Motor neuron (in vitro differentiated cells): ENCODE measurements at places on chromosomes 13 and 19.

DNA sequence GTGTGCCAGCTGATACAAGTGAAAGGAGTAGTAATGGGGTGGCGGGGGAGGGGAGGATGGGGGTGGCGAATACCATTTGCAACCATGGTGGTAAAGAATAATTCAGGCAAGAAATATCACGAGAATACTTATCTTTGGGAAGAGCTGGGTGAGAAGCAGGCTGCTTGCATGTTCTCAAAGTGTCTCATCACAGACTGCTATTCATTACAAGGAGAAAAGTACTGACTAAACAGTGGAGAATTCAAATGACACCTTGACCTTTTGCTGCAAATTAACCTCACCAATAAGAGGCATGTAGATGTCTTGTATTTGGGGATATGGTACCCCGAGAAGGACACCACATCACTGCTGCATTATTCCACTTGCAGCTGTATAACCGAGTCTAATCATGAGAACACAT, 585.7 kb upstream of the GPC6 start:
- ATAC-seq: no peak

DNA sequence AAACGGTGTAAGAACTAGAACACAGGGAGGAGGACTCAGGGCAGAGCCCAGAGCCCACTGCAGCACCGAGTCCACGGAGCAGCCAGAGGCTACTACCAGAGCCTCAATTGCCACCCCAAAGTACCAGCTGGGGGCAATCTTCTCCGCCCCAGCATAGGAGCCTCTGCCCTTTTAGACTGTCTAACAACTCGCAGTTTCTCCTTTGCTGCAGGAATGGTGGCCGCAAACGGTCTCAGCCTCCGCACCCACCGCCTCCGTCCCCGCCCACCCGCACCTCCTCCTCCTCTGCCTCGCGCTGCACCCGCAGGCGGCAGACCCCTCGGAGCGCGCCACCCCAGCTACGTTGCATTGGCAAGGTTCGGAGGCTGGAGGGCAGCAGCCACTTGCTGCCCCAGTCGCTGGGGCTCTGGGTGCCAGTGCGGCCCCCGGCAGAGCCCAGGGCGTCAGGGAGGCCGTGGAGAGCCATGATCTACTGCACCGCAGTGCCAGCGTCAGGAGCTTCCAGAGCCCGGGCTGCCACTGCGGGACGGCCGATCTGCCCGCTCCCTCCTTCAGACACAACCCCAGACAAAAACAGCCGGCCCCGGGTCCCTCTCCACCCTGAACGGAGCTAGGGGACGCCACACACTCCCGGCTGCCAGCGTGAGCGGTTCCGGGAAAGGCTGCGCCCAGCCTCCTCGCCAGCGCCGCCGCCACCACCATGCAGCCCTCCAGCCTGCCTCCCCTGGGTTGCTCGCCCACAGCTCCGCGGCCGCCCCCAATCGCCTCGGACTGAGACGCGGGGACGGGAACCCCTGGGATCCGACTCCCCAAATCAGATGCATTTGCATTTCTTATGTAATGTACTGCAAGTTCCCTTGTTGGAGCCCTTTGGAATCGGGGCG, 1.8 kb downstream of the FGF14 start:
- peak; percentile 42 for ATAC-seq

DNA sequence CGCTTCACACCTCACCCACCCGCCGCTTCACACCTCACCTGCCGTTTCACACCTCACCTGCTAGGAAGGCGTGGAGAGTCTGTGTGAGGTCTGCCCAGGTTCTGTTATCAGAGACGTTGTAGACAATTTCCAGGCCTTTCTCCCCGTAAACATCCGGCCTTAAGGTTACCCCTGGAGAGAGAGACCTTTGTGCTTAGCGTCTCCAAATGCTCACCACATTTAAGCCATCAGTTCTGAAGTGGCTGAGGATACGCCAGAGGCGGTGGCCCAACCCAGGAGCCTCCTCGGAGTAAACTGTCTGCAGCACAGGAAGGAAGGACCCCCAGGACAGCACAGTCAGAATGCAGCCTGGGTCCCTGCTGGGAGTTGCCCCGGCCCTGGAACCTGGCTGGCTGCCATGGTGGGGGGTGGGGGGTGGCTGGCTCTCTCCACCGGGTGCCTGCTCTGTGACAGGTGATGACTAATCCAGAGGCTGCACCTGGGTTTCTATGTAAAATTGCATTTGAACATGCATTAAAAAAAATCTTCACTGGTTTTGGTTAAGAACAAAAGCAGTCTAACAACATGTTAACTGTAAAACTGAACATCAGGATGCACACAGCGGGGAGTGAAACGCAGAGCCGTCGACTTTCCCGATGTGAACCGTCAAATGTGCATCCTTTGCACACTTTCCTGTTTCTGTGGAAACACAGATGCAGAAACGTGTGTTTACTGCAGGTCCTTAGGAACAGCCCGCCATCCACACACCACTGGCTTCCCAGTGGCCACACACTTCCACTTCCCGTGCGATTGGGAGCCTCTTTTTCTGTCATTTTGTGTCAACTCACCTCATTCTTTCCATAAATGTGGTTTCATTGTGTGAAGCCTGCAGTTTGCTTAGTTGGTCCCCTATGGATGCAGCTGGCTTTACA, 4.5 kb downstream of the ATP4B start:
- ATAC-seq: peak; percentile 38

GRCh38 chr19:55258476-55258827, 365 bp downstream of the PPP6R1 start:
- ATAC-seq: peak; percentile 9

DNA sequence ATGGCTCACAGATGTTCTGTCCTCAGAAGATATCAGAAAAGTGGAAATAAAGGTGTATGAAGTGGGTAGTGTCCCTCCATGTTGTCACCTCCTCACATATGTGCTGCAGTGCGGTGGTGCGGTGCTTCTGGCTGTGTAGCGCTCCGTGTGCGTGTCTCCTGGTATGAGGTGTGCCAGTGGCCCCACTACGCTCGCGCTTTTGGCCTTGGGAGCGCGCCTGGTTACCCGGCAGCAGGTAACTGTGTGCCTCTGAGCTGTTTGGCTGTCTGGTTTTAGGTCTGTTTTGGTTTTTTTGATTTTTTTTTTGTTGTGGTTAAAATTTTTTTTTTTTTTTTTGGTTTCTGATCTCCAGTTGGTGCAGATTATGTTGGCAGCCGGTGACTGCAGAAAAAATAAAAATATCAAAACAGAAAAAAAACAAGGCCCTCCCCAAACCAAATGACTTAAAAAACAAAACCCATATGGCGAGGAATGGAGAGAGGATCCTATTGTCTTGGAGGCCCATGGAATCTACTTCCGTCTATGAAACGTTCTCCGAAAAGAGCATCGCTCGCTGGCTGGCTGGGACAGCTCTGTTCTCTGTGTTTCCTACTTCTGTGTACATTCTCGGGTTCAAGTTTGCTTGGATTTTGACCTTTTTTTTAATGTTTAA, 7.9 kb downstream of the HNRNPL start:
- ATAC-seq: no peak

GRCh38 chr13:67736646-67737420, 506.7 kb upstream of the PCDH9 start:
- ATAC-seq: peak; percentile 95

DNA sequence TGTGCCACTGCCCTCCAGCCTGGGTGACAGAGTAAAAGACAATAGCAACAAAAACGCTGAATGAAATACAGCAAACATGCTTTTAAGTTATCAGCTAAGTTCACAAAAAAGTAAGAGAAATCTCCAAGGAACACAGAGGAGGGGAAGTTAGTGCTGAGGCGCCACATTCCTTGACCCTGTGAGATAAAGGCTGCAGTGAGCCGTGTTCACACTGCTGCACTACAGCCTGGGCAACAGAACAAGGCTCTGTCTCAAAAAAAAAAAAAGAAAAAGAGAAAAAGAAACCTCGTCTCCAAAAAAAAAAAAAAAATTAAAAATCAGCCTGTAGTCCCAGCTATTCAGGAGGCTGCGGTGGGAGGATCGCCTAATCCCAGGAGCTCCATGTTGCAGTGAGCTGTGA, 16.3 kb upstream of the DOCK6 start:
- no peak for ATAC-seq

- ATAC-seq: no peak
Measured at GRCh38 chr13:86765462-86765861, 905.7 kb upstream of the SLITRK5 start.

GRCh38 chr13:36907266-36907665, 12.8 kb downstream of the SMAD9 start:
- ATAC-seq: no peak

DNA sequence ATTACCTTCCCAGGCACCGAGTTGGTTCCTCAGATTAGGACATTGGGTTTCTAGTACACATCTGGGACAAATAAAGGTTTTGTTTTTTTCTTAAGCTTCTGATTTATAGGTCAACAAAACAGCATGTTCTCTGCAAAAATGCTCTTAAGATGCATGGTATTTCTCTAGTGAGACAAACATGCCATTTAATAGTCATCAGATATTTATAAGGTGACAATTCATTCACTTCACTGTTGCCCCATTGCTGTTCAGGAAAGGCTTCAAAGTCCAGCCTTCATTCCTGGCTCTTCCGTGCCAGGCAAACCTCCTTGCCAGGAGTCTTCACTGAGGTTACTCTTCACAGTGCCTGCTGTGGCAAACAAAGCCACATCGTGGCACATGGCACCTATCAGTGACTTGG, 156.3 kb upstream of the FNDC3A start:
- ATAC-seq: no peak

- ATAC-seq: no peak
Measured at GRCh38 chr13:85497652-85498051, 301.6 kb downstream of the SLITRK6 start.

DNA sequence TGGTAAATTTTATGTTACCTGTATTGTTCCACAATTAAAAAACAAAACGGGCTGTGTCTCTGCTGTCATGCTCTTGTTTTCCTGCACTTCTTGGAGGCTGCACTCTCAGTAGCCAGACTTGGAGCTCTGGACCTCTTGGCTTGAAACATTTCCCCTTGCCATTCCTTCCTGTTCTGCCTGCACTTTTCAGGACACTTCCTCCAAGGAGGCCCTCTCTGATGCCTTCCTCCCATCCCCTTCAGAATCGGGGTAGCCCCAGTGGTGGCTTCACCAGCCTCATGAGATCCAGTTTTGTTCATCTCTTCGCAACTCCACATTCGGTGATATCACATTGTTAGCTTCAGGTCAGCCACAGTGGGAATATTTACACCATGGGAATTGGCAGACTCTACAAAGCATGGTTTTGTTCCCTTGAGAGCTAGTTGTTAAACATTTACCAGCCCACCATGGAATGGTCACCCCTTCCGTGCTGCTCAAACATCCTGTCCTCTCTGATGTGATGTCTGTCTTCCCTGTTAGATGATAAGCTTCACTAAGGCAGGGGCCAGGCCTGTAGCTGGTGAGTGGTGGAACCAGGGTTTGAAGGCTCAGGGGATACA, 40.2 kb upstream of the PEG3 start:
- no peak for ATAC-seq

DNA sequence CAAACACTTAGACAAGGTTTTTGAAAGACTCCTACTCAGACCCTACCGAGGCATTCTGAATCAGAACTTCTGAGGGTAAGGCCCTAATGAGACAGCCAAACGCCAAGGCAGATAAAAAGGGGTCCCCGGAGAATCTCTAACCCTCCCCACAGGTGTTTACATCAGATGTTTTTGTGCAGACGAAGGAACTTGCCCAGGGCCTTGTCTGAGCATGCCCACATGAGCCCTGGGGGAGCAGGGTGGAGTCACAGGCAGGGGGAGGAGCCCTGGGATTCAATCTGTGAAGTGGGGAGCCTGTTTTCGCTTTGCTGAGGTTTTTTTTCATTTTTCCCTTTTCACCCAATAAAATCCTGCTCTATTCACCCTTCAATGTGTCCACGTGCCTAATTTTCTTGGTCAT, 61.6 kb upstream of the MED4 start:
- no peak for ATAC-seq

DNA sequence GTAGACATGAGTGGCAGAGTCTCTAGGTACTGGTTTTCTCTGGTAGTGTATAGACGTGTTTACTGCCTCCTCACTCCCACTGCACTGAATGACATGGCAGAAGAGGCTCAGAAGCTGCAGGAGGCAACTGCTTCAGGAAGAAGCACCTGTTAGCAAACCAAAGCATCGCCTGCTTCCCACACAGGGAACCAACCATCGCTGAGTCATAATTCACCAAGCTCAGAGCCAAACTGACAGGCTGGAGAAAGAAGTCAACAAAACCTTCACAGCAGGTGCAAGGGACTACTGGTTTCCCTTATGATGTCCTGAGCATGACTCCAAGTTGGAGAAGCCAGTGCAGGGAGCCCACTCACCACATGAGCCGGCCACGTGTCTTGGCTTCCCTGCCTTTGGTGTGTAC, 69.8 kb downstream of the KCTD12 start:
- no peak for ATAC-seq

GRCh38 chr19:50819636-50820035, 4.0 kb downstream of the KLK1 start:
- ATAC-seq: no peak

GRCh38 chr13:94063848-94064247, 415.6 kb downstream of the DCT start:
- peak; percentile 70 for ATAC-seq

DNA sequence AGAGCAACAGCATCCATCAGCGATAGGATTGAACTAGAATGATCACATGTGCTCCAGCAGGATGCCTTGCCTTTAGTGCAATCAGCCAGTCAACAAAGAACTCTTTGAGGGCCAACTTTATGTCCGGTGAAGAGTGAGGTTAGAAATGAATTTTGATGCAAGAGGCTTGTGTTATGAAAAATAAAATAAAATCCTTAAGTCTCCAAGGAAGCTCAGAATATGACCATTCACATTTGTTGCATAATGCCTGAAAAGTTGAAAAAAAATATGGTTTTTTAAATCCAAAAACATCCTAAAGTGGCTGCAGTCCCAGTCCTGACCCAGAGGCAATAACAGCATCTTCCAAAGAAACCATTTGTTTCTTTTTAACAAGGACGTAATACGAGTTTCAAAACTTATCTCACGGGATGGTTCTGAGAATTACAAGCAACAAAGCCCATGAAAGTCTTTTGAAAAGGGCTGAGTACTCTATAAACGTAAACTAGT, 61.3 kb downstream of the DCLK1 start:
- no peak for ATAC-seq

GRCh38 chr13:109737606-109738005, 48.8 kb downstream of the IRS2 start:
- no peak for ATAC-seq

- no peak for ATAC-seq
Measured at GRCh38 chr13:44049081-44049945, 169.6 kb downstream of the LACC1 start.

GRCh38 chr13:113446488-113446854, 6.8 kb downstream of the ADPRHL1 start:
- no peak for ATAC-seq

DNA sequence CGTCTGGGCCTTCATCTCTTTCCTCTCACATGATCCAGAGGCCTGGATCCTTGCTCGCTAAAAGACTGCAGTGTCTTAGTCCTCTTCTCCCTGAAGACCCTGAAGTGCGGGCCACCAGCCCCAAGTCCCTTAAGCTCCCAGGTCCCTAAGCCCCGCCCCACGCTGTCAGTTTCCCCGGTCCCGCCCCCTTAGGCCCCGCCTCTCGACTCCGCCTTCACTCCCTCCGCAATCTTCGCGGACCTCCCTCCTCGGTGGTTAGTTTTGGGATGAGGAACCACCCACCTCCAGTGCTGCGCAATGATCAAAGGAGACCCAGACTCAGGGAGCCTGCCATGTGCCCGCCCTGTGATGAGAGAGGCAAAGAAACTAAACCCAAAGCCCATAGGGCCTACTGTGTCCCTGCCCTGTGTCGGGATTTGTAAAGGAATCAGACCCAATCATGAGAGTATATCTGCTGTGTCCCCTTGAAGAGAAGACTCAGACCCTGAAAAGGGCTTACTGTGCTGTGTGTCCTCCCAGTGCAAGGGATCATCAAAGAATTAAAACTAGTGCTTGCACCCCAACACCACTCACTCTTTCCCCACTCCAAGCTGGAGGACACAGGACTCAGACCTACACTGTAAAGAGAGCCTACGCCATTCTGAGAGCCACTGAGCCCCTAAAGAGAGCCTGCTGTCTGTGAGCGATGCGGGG, 3.0 kb upstream of the COX6B1 start:
- ATAC-seq: peak; percentile 11
